ENCODE measurements at places on chromosomes 5 and 9. TPM values are rescaled to one million over a fixed set of nuclear protein-coding genes. Genes with fewer than 3 reads are reported as not detected.

DNA sequence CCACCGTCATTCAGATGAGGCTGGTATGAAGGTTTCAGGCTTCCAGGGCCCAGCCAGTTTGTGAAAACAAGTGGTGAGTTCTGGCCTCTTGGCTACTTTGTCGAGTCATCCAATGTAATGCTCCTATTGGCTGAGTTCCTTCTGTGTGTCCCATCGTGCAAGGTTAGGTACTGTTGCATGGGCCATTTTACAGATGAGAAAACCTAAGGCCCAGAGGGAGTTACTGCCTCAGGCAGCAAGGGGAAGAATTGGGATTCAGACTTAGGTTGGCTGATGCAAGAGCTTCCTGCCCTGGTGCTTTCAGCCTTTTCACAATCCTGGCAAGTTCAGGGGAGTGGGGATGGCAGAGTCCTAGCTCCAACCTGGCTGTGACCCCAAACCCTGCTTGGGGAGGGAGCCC lies 17.4 kb upstream of the PITX1 start:
- H3K4me1 ChIP-seq, result peaks cover 14% of the 10 kb centered on the region
- H3K27ac ChIP-seq, result no peak overlapping the region
- DNase-seq, result no peak
- peaks cover 4% of the 10 kb centered on the region for H3K27me3 ChIP-seq
- H3K4me3 ChIP-seq, result no peak overlapping the region

The SLC45A2 gene
- polyA plus RNA-seq, result not detected

DNA sequence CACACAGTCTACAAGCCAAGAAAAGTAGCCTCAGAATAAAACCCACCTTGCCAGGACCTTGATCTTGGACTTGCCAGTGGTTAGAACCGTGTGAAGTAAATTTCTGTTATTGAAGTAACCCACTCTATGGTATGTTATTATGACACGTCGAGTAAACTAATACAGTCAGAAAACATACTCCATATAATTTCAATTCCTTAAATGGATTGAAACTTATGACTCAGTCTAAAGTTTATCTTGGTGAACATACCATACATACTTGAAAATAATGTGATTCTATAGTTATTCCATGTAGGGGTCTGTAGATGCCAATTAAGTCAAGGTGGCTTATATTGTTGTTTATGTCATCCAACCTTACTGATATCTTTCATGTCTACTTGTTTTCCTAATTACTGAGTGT lies 950.7 kb downstream of the TLE4 start:
- H3K27me3 ChIP-seq, result no peaks in the 10 kb centered on the region
- no peaks in the 10 kb centered on the region for H3K36me3 ChIP-seq
- H3K4me1 ChIP-seq, result no peaks in the 10 kb centered on the region

- no peak overlapping the region for H3K27ac ChIP-seq
- H3K27me3 ChIP-seq, result no peaks in the 10 kb centered on the region
- DNase-seq, result no peak
- no peak overlapping the region for H3K4me3 ChIP-seq
These were observed 83.0 kb downstream of the ZNF462 start for GRCh38 chr9:106945727-106946660.

DNA sequence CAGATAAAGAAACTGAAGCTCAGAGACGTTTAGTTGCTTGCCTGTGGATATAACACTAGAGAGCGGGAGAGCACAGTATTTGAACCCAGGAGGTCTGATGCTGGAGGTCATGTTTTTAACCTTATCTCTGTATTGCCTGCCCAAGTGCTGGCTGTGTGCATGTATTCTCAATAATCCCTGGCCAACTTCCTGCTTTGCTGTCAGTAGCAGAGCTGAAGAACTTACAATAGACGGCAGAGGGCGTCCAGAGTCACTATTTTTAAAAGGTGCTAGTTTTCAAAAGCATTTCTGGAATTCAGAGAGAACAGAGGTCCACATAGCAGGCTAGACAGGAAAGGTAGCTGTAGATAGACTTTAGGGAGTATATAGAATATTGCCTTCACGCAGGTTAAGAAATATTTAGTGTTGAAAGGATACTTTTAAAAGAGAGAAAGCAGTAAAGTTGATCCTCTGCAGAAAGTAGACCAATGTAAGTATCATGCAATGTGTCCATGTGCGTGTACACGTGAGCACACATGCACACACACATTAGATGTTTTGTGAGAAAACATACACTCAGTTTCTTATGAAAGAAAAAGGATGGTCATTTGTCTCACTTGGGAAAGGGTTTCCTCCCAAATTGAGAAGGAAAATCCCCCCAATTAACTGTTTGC lies 46.3 kb downstream of the PTCD2 start:
- DNase-seq, result peak; percentile 43
- H3K4me1 ChIP-seq, result peaks cover 17% of the 10 kb centered on the region
- H3K27me3 ChIP-seq, result no peaks in the 10 kb centered on the region
- 0 out of 2 replicates have a peak, but pooled peaks cover 6% of the 10 kb centered on the region for H3K36me3 ChIP-seq
- H3K27ac ChIP-seq, result no peak overlapping the region

GRCh38 chr9:91433180-91433579 lies 9.5 kb upstream of the NFIL3 start:
- H3K27me3 ChIP-seq, result peaks cover 3% of the 10 kb centered on the region
- H3K4me1 ChIP-seq, result no peaks in the 10 kb centered on the region
- no peak for DNase-seq
- H3K27ac ChIP-seq, result no peak overlapping the region
- no peak overlapping the region for H3K4me3 ChIP-seq
